ENCODE measurements at places on chromosomes 3 and 15.

DNA sequence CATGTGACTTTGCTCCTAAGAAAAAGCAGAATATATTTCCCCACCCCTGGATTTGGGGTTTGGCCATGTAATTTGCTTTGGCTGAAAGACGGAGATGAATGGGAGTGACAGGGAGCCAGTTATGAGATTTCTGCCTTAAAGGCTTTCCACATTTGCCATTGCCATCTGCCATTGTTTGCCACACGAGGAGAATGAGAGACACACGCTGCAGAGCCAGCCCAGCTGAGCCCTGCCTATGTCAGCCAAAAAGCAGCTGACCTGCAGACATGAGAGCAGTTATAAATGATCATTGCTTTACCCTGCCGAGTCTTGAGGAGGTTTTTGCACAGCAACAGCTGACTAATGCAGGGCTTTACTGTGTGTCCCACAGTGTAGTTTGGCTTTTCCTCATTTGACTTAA lies 40.6 kb upstream of the RFTN1 start:
- DNase-seq, result no peak

- DNase-seq, result no peak
These were observed 319.3 kb upstream of the ATP10A start for GRCh38 chr15:26182441-26182840.

- no peak for DNase-seq
These were observed 51.5 kb downstream of the GMNC start for GRCh38 chr3:190810957-190811356.

DNA sequence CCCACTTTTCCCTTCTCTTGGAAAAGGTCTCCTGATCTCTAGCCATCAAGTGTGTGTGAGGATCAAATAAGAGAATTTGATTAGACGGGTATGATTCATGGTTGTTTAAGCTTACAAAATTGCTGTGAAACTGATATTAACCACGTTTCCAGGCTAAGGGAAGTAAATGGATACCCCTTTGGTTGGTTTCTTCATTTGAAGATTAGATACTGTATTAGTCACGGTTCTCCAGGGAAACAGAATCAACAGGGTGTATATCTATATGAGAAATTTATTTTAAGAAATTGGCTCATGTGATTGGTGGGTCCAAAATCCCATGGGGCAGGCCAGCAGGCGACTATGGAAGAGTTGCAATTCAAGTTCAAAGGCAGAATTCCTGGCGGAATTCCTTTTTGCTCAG lies 112.7 kb upstream of the SELENOK start:
- peak; percentile 58 for DNase-seq

- DNase-seq, result no peak
These were observed 857.9 kb upstream of the CADM2 start for GRCh38 chr3:84100861-84101260.

GRCh38 chr3:39378088-39378487 lies 5.1 kb upstream of the SLC25A38 start:
- peak; percentile 41 for DNase-seq

GRCh38 chr3:88167173-88167572 lies 17.4 kb downstream of the C3orf38 start:
- no peak for DNase-seq

- DNase-seq, result no peak
These were observed 43.0 kb downstream of the ZBTB38 start for GRCh38 chr3:141411251-141411771.

DNA sequence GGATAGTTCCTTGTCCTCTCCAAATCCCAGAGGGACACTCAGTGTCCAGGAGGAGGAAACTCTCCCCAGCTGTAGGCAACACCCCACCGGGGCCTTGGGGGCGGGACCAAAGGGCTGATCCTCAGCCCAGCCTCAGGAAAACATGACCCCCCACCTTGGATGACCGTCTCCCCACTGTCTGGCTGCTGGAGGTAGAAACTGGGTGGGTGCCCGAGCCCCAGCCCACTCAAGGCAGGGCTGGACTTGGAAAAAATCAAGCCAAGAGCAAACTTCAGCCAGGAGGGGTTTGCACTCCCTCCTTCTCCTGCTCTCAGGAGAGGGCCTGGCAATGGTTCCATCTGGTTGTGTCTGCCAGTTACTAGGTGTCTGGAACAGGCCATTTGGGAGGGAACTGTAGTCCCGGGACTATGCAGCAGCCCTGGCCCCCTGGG lies 3.6 kb upstream of the RASL12 start:
- DNase-seq, result peak; percentile 54

- DNase-seq, result peak; percentile 18
These were observed 131.4 kb downstream of the THRB start for GRCh38 chr3:24363242-24363641.

DNA sequence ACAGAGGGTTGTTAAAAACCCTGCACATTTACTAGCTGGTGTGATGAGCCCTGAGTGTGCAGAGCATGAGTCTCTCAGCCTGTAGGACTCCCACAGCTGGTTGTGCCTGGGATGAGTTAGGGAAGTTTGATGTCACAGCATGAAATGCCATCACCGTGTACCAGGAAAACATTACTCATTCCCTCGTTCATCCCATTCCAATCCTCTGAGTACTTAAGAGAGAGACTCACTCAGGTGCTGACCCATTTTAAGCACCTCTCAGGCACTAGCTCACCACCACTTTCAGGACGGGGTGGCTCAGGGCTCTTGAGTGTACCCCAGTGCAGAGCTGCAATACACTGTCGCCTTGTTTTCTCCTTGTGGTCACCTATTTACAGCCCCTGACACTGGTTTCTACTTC lies 18.7 kb downstream of the MGLL start:
- peak; percentile 85 for DNase-seq

DNA sequence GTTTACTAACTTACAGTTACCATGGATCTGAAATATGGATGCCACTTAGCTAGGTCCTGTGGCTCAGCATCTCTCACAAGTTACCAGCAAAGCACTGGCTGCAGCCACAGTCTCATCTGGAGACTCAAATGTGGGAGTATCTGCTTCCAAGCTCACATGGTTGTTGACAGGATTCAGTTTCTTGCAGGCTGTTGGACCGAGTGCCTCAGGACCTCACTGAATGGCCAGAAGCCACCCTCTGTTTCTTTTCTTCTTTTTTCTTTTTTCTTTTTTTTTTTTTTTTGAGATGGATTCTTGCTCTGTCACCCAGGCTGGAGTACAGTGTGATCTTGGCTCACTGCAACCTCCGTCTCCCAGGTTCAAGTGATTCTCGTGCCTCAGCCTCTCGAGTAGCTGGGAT lies 20.1 kb upstream of the AMOTL2 start:
- no peak for DNase-seq

GRCh38 chr15:71433402-71433801 lies 318.1 kb downstream of the THSD4 start:
- DNase-seq, result no peak

GRCh38 chr3:36734742-36735141 lies 29.6 kb downstream of the DCLK3 start:
- DNase-seq, result no peak

DNA sequence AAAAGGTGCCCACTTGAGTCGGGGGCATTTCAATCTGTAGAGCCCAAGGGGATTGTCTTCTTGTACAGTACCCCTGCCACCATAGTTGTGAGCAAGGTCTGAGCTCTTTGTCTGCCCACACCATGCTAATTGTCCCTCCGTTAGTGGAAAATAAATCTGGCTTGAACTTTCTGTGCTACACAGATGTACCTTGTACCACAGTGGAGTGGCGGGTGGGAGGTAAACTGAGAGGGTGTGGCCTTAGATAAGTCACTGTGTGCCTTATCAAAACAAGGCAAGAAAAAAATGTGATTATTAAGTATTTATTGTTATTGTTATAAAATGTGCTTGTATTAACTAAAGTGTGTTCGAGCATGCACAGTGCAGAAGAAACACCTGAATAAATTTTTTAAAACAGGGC lies 242.9 kb upstream of the C2CD4B start:
- no peak for DNase-seq

GRCh38 chr3:9158865-9159630 lies 90.4 kb downstream of the SRGAP3 start:
- DNase-seq, result no peak

- no peak for DNase-seq
These were observed 6.6 kb upstream of the HCLS1 start for GRCh38 chr3:121667333-121667732.

- peak; percentile 35 for DNase-seq
These were observed 3.4 kb downstream of the SNX33 start for GRCh38 chr15:75650908-75651809.

- DNase-seq, result peak; percentile 22
These were observed 30.4 kb downstream of the TFDP2 start for GRCh38 chr3:142118911-142119310.

- no peak for DNase-seq
These were observed 37.4 kb upstream of the PRICKLE2 start for GRCh38 chr3:64262574-64263114.
